Epithelial cell of alveolus of lung (primary cell): ENCODE measurements at places on chromosomes 6 and 20. TPM values are rescaled to one million over a fixed set of nuclear protein-coding genes. Genes with fewer than 3 reads are reported as not detected.

Gene ADTRP
- 0.26 TPM in 1 of 2 replicates, not detected in the other for total RNA-seq

Gene INSM1
- total RNA-seq, result not detected in 2 replicates

Gene BTN1A1
- not detected in 2 replicates for total RNA-seq

Gene CHD6
- 11.0 and 18.4 TPM in 2 replicates for total RNA-seq

Gene SPATA25
- total RNA-seq, result 0.72 and 1.2 TPM in 2 replicates

Gene HLA-G
- 0.91 TPM in 1 of 2 replicates, not detected in the other for total RNA-seq

Gene GNRH2
- not detected in 2 replicates for total RNA-seq

Gene PXT1
- total RNA-seq, result under 0.01 TPM in 1 of 2 replicates, not detected in the other

Gene BPIFB2
- not detected in 2 replicates for total RNA-seq

Gene AIG1
- total RNA-seq, result 20.7 and 45.9 TPM in 2 replicates

Gene MACROD2
- total RNA-seq, result 0.39 and 0.96 TPM in 2 replicates

Gene CUL7
- total RNA-seq, result 32.7 and 38.7 TPM in 2 replicates

Gene PMEPA1
- 16.0 and 16.4 TPM in 2 replicates for total RNA-seq

Gene TP53TG5
- not detected in 2 replicates for total RNA-seq

Gene SLC32A1
- total RNA-seq, result not detected in 2 replicates

Gene CDH22
- total RNA-seq, result not detected in 2 replicates

Gene RRAGD
- 0.16 and 3.2 TPM in 2 replicates for total RNA-seq

Gene ANGPT4
- not detected in 2 replicates for total RNA-seq

Gene GINS1
- total RNA-seq, result 5.2 and 12.9 TPM in 2 replicates

Gene UST
- 8.9 and 10.5 TPM in 2 replicates for total RNA-seq
